ENCODE measurements at places on chromosomes 2 and 18.

GRCh38 chr2:108927936-108928659, 60.9 kb downstream of the EDAR start:
- peak; percentile 28 for DNase-seq

DNA sequence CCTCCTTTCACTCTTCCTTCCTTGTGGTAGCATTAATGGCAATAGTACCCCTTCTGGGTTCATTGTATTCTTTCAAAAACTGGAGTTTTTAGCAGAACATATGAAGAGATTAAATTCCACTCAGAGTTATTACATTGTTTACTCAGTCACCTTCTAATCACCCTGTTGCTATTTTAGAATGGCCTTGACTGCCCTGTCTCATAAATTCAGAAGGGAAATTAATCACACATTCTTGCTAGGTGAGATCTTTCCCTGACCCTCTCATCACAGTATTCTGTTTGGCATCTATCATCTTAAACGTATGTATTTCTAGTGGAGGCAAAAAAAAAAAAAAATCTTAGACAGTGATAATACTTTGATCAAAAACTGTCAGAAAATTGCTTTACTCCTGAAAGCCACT, 760.4 kb downstream of the ADCYAP1 start:
- DNase-seq: no peak

GRCh38 chr18:72325307-72325706, 218.8 kb downstream of the CBLN2 start:
- DNase-seq: no peak

- no peak for DNase-seq
Measured at GRCh38 chr2:95034221-95034620, 8.7 kb downstream of the MAL start.

- DNase-seq: peak; percentile 62
Measured at GRCh38 chr2:201432621-201433393, 18.5 kb downstream of the TRAK2 start.

DNA sequence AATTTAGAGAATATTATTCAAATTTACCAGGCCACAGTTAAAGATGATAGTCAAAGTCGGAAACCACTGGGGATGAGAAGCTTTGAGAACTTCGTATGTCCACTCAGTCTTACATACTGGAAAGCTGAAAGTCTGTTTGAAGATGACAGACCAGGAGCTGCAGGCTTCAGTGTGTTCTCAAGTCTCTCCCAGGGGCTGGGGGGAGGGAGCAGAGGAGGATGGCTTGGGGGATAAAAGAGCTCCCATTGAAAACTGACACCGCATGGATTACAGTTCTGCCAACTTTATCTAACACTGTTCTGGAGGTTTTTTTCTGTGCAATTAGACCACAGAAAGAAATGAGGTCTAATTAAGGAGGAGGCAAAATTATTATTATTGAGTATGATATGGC, 170.5 kb upstream of the ALKAL2 start:
- DNase-seq: no peak

GRCh38 chr2:131034122-131035051, 58.9 kb downstream of the FAM168B start:
- no peak for DNase-seq

DNA sequence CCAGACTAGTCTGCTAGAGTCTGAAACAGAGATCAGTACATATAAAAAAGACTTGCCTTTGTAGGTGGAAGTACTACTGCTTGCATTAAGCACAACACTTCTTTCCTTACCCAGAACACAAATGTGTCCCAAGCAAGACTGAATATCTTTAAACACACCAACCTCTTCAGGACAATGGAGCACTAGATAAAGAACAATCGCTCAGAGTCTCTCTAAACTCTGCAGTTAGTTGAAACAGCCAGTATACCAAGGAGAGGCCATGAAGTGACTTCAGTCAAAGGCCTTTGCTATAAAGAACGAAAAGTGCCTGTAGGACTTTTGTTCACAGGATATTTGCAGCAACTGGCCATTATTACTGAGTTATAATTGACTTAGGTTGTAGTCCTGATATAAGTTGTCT, 9.9 kb upstream of the B4GALT6 start:
- DNase-seq: no peak

DNA sequence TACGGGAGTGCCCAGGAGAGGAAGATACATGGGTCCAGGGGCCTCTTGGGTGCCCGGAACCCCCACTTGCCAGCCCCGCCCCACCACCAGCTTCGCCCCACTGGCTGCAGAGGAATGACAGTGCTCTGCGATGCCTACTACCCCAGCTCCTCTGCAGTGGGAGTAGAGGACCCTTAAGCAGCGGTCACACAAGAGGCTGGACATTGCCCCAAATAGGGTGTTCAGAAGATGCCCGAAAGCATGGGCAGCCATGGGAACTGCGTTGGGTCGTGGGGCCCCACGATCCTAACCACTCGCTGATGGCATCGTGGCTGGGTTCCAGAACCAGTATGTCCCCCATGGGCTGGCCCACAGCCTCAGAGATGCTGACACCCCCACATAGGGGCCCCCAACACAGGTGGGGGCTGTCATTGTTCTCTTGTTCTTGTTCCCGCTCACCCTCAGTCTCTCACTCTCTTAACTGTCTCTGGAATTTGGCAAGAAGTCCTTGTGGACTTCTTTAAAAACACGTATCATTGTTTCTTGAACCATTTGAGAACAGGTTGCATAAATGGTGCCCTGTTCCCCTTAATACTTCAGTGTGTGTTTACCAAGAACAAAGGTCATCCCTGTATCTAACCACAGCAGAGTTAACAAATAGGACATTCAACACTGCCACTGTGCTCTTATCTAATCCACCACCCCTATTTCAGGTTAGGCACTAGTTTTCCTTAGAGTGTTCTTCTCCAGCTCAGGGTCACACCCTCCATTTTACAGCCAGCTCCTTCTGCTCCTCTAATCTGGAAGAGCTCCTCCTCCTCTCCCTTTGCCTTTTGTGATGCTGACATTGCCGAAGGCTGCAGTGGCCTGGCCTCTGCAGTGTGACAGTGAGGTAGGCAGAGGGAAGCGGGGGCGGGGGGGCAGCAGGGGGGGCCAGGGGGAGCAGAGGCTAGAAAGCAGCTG, 76.3 kb downstream of the STPG4 start:
- DNase-seq: no peak

- no peak for DNase-seq
Measured at GRCh38 chr18:11889284-11889683, 18.8 kb downstream of the MPPE1 start.

GRCh38 chr2:143819190-143819735, 690.0 kb downstream of the ARHGAP15 start:
- no peak for DNase-seq

GRCh38 chr2:54655046-54655809, 68.2 kb upstream of the EML6 start:
- DNase-seq: no peak

DNA sequence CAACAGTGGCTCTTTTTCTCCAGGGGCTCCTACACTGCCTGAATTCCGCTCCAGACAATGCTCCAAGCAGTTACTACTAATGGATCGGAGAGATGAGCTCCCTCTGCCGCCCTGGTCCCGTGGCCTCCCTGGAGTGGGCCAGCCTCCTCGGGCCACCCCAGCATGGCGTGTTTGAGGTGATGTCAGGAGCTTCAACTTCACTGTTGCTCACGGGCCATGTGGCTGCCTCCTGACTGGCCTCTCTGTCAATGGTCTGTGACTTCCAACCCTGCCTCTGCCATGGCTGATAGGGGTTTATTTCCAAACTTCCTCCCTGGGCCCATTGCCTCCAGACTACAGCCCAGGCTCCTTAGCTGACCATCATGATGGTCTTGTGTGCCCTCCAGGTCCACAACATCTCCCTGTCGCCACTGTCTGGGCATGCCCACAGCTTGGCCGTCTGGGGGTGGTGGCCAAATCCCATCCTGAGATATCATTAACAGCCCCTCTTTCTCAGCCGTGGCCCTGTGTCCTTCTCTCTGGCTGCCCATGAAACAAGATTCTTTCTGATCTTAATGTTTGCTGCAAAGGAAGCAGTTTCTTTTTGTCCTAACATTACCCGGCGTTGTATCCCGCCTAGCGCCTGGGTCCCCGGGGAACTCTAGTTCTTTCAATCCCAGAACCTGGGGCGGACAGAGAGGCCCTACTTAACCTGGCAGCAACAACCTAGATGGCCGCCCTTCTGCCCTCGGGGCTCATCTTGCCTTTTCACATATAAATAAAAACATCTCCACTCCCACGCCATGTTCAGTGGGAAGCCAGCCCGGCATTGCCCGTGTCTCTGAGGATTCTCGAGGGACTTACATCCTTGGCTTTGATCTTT, 38.1 kb downstream of the ATOH8 start:
- no peak for DNase-seq

GRCh38 chr2:62501794-62502500, 4.0 kb downstream of the TMEM17 start:
- DNase-seq: no peak

DNA sequence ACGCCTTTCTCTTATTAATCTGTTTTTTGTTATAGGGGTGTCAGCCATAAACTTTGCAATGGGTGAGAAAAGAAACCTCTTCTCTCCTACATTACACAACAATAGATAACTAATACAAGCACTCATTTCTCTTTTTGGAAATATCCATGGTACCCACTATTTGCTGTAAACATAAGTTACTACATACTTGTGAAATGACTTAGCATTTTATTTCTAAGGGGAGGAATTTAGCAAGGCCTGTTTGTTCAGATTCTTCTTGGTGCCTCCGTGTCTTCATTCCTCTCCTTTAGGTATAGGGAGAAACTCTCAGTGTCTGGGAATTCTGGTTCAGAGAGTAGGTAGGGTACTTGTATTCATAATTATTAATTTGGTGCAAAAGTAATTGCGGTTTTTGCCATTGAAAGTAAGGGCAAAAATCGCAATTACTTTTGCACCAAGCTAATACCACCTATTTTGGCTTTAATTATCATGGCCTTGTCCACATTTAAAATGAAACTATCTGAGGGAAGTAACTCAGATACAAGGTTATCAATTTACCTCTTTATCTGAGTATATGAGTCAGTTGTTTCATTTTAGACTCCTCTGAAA, 134.8 kb downstream of the MREG start:
- DNase-seq: no peak

DNA sequence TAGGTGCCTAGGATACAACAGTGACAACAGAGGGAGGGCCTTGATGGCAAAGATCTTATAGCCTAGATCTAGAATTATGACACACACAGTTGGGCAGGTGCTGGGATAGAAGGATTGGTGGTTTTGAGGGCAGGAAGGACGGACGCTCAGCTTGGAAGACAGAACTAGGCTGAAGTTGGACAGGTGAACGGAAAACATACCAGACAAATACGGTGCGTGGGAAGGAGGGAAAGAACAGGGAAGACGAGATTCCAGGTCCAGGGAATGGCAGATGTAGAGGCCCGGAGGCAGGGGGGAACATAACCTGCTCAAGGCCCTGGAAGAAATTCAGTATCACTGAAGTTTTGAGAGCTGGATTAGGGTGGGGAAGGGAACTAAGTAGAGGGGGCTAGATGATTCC, 40.8 kb downstream of the CRACDL start:
- no peak for DNase-seq

- DNase-seq: no peak
Measured at GRCh38 chr2:60350791-60351190, 202.7 kb downstream of the BCL11A start.
